ENCODE measurements at places on chromosomes 16 and 17. TPM values are rescaled to one million over a fixed set of nuclear protein-coding genes. Genes with fewer than 3 reads are reported as not detected.

UNKL gene
- 7.4 TPM for polyA plus RNA-seq

CLEC18A gene
- polyA plus RNA-seq, result not detected

GPT2 gene
- polyA plus RNA-seq, result 3.5 TPM

ETV4 gene
- not detected for polyA plus RNA-seq

CMTM2 gene
- polyA plus RNA-seq, result not detected

CD300H gene
- not detected for polyA plus RNA-seq

RSAD1 gene
- 58.9 TPM for polyA plus RNA-seq

PRRT2 gene
- polyA plus RNA-seq, result 0.97 TPM

CAPNS2 gene
- polyA plus RNA-seq, result not detected

MT1F gene
- polyA plus RNA-seq, result 4.5 TPM

TBC1D3G gene
- polyA plus RNA-seq, result not detected

MT3 gene
- not detected for polyA plus RNA-seq

MT4 gene
- polyA plus RNA-seq, result not detected

ENPP7 gene
- polyA plus RNA-seq, result 0.13 TPM

KRTAP4-4 gene
- polyA plus RNA-seq, result not detected

CA10 gene
- not detected for polyA plus RNA-seq

SOX15 gene
- not detected for polyA plus RNA-seq

PRAC2 gene
- not detected for polyA plus RNA-seq

SMIM36 gene
- not detected for polyA plus RNA-seq

RPRML gene
- polyA plus RNA-seq, result 0.42 TPM

MAF gene
- not detected for polyA plus RNA-seq

CES4A gene
- polyA plus RNA-seq, result 1.5 TPM

KRT28 gene
- polyA plus RNA-seq, result not detected

RNF222 gene
- polyA plus RNA-seq, result 0.23 TPM

KRT20 gene
- polyA plus RNA-seq, result not detected

Data from naive B cell (primary cell).